ENCODE measurements at places on chromosomes 7 and 10.

DNA sequence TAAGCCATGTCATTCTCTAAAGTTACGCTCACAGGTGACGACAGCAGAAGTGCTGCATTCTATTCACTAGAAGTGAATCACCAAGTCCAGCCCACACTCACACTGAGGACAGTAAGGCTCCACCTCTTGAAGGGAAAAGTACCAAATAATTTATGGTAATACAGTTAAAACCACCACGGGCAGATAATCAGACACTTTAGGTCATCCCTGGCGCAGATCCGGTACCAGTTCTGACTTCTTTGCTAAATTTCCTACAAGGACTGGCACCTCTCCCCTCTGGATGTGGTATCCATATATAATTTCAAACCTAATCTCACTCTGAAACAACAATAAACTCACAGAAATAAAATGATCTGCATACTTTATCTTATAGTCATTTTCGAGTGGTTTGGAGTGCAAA lies 954.7 kb upstream of the GHITM start:
- no peak for DNase-seq

DNA sequence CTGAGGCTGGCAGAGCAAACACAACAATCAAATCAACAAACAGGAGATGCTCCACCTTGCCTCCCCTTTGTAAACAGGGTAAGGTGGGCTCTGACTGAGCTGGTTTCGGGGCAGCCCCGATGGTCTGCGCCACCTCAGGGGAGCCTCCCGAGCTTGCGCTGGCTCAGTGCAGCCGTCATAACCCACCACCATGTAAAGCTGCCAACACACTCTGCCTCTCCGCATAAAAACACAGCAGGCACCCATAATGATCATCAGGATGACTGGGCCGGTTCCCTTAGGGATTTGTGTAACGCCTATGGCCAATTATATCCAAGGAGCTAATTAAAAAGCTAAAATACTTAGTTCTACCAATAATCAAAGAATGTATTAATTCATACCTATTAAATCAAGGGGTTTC lies 124.5 kb downstream of the PRPF18 start:
- no peak for DNase-seq

- no peak for DNase-seq
These were observed 139.6 kb downstream of the SND1 start for GRCh38 chr7:127791446-127792189.

DNA sequence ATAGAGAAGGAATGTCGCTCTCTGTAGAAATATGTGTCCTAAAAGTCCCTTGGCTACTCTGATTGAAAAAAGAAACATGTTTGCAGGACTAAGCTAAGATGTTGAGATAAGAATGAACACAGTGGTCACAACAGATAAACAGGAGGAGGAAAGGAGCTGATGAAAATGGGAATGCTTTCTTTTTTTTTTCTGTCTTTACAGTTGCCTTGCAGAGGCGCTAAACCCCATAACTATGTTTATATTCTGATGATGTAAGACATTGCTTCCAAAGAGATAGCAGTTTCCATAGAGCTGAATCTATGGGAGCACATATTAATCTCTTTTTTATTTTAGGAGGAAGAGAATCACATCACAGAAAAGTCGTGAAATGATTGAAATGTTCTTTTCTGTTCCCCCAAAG lies 153.5 kb upstream of the LYZL1 start:
- DNase-seq, result no peak

DNA sequence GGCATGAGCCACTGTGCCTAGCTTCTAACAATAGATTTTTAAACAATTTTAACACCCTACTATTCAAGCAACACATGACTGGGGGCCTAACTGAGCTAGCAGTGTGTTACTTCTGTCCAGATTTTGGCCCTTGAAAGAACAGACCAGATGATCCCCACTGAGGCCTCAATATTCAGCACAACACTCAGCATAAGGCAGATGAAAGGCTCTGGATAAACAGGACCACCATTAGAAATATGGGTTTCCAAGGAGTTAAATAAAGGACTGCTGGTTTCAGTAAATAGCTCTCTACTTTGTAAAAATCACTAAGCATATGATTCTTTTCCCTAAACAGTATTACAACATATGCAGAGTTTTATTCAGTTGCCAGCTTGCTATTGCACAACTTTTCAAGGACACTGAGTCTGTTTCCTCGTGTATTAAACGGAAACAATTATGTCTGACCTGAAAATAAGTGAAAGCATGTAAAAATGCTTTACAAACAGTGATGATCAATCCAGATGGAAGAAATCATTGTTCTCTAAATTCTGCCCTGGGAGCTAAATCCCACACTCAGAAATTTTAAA lies 23.8 kb upstream of the FZD1 start:
- no peak for DNase-seq

DNA sequence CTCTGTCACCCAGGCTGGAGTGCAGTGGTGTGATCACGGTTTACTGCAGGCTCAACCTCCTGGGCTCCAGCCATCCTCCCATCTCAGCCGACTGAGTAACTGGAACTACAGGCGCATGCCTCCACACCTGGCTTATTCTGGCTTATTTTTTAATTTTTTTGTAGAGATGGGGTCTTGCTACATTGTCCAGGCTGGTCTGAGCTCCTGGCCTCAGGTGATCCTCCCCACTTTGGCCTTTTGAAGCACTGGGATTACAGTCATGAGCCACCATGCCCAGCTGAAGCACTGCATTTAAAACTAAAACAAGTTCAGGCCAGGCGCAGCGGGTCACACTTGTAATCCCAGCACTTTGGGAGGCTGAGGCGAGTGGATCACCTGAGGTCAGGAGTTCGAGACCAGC lies 8.0 kb downstream of the SH3PXD2A start:
- no peak for DNase-seq

DNA sequence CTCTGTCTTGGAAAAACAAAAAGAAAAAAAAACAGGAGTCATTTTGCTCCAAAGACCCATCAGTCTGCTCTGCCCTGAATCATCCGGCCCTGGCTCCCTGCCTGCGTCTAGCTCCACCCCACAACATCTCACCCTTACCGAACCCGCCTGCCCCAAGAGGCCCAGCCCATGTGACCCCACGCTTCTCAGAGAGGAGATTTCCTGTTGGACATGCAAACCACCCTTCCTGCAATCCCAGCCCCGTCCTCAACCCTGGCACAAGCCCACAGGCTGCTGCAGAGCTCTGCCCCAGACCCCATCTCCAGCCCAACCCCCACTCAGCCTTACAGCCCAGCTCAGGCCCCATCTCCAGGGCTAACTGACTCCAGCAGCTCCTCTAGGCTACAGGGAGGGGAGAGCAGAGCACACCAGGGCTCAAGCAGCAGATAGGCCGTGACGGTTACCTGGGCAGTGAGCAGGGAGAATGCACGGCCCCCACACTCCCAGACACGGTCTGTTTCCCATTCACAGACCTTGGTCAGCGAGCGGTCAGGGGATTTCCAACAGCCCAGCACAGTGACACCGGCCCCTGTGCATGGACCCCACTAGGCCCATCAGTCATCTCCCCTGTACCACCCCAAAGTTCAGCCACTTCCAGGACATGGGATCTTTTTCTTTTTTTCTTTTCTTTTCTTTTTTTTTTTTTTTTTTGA lies 69.9 kb upstream of the GTF2I start:
- no peak for DNase-seq

DNA sequence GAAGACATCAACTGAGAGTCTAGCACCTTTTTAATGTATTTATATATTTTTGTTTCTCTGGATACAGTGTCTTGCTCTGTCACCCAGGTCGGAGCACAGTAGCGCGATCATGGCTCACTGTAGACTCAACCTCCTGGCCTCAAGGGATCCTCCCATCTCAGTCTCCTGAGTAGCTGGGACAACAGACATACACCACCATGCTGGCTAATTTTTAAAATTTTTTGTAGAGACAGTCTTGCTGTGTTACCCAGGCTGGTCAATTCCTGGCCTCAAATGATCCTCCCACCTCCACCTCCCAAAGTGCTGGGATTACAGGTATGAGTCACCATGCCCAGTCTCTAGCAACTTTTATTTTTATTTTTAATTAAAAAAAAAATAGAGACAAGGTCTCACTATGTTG lies 51.4 kb upstream of the ANLN start:
- DNase-seq, result no peak

GRCh38 chr7:138542183-138542582 lies 82.1 kb downstream of the TRIM24 start:
- DNase-seq, result no peak

DNA sequence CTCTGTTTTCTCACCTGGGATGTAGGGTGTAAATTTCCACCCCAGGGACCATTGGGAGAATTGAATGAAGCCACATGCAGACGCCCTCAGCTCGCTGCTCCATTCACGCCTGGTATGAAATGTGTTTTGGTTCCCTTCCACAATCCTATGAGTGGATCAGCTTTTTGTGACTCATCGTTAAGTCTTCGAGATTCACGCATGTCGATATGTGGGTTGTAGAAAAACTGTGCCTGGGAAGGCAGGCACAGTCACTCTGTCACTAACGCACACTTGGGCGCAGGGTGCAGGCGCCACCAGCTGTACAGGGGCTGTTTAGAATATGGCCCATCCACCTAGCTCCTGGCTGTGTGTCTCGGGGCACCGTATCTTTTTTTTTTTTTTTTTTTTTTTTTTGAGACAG lies 64.2 kb upstream of the SH2B2 start:
- DNase-seq, result no peak

DNA sequence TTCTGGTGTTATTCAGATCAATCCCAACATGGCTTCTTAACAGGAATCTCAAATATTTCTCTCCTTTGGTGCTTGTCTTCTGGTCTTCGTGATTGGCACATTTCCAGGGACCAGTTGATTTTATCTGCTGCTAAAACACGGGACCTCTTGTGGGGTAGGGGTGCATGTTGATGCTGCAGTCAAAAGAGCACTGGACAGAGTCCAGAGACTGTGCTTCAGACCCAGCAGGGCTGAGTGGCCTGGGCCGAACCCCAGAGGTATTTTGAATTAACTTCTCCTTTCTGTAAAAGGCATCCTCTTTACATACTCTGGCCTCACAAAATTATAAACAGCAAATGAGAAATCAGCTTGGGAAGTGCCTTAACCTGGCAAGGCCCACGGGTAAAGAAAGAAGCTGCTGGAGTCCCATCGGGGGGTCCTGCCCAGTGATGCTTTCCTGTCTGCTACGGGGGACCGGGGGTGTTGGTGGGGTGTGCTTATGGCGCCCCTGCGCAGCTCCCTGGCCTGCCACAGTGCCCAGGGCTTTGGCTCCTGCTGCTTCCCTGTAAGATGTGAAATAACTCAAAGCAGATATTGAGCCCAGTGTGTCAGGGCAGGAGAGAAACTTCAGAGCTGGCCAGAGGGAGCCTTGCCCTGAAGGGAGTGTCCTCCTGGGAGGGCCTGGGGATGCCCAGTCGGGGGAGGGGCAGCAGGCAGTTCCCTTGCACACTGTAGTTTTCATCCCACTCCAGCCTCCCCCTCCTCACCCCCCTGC lies 230.5 kb downstream of the TCF7L2 start:
- no peak for DNase-seq

DNA sequence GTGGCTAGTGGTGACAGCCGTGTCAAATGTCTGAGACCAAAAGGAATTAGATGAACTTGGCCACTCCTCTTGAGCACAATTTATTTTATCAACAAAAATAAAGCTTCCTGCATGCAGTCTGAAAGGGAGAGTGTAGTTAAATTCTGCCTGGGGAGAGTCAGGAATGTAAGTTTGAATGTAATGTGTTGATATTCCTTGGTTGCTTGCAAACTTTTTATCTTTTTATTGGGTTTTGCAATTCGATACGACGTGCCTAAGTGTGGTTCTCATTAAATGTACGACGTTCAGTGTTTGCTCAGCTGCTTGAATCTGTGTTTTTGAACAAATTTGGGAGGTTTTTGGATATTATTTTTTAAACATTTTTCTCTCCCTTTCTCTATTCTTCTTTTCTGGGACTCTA lies 839.9 kb downstream of the CCSER2 start:
- no peak for DNase-seq

DNA sequence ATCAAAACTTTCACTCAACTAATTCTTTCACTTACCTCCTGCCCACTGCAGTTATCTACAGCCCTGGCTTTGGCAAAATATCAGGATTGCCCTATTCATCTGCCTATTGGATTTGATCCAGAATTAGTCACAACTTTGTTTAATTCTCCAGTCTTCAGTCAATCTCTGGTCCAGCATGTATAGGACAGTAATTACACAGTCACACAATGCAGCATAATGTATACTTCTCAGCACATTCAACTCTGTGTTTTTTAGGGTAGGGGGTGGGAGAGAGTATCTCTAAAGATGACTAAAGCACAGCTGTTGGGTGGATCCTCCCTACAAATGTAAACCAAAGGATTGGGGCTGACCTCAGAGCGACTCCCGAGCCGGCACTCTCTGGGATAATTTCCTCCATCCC lies 17.7 kb upstream of the NRP1 start:
- DNase-seq, result no peak

GRCh38 chr7:1246871-1247526 lies 14.3 kb downstream of the UNCX start:
- no peak for DNase-seq

DNA sequence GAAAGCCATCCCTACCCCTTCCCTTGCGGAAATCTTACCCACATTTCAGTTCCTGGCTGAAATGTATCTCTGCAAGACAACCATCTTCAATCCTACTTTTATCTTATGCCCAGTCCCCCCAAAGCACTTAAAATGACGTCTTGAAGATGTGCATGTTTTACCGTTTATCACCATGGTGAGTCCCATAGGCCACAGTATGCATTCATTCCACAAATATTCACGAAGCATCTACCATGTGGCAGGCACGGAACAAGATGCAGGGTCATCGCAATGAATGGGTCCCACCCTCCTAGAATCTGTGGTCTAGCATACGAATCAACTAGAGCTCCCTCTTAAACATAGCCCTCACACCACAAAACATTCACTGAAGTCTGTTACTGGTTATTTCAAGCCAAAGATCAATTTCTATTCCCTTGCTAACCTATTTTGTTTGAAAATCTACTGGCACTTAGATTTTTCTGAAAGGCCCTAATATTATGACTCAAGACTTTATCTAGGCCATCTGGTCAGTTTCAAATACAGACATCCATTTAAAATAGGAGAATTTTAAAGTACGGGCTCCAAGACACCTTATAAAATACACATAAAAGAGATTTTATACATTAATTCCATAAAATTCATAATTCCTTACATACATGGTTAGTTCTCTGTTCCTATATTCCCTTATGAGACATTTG lies 99.4 kb downstream of the PARD3 start:
- no peak for DNase-seq

- DNase-seq, result no peak
These were observed 1053.3 kb downstream of the SORCS1 start for GRCh38 chr10:106111246-106111645.

DNA sequence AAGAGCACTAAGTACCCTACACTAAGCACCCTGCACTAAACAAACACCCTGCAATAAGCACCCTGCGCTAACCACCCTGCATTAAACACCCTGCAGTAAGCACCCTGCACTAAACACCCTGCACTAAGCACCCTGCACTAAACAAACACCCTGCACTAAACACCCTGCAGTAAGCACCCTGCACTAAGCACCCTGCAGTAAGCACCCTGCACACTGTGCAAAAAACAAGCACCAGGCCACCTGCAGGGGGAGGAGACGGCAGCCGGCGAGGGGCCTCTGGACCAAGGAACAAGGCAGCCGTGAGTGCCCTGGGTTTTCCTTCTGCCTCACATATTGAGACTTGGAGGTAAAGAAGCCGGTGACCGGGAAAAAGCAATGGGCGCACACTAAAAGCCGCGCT lies 30.2 kb downstream of the KNDC1 start:
- DNase-seq, result no peak

- no peak for DNase-seq
These were observed 630.1 kb downstream of the SORCS1 start for GRCh38 chr10:106534441-106534840.
